ENCODE measurements at places on chromosomes 11 and 22.

- DNase-seq: no peak
Observed at GRCh38 chr11:75813124-75813523, 1.9 kb upstream of the UVRAG start.

GRCh38 chr11:107562647-107563208 lies 2.8 kb downstream of the ALKBH8 start:
- peak; percentile 23 for DNase-seq

GRCh38 chr11:110447897-110448745 lies 18.4 kb downstream of the FDX1 start:
- no peak for DNase-seq

GRCh38 chr11:118938491-118939403 lies 13.0 kb upstream of the BCL9L start:
- DNase-seq: no peak

DNA sequence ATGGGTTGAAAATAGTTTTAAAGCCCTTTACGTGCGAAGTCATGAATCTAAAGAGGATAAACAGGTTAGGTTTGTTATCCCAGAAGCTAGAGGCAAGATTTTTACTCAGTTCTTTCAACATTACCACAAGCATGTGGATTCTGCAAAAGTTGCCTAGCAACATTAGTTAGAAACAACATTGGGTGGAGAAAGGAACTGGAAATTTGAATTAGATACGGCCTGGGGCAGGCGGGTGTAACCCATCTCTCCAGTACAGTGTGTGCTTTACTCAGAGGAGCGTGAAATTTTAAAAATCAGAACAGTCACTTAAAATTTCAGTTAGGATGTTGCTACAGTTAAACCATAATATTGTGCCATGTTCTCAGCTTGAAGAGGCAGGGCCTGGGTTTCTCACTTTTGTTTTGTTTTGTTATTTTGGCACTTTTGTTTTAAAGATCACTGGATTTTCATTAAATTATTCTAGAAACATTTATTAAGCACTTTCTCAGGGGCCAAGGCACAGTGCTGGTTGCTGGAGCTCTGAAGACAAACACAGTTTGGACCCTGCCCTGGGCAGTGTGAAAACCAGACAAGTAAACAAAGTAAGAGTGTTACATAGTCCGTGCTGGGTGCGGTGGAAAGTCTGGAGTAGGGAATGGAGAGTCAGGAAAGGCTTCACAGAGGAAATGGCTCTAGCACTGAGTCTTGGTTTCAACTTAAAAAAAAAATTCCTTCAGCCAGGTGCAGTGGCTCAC lies 4.4 kb upstream of the WEE1 start:
- peak; percentile 62 for DNase-seq

- no peak for DNase-seq
Observed at GRCh38 chr11:114148013-114148382, 88.5 kb downstream of the ZBTB16 start.

GRCh38 chr22:43891360-43892182 lies at the start of gene PNPLA5:
Gene PNPLA5 (minus strand): TSS chr22:43892013. CDS start chr22:43891880, 133 bp downstream.
- peak; percentile 33 for DNase-seq

DNA sequence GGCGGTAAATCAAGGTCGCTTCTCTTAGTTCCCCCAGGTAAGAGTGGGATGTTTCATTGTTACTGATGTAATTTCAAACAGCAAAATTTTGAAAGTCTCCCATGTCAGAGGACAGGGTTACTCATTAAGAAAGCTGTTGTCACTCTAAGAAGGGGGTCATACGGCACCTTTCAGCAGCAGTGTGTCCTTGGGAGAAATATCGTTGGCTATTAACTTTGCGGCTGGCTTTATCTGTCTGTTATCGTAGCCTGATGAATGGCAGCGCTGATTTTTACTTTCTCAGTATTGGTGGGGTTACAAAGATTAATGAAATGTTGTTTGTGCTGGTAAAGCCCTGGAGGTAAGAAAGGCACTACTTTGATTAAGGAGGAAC lies 27.5 kb upstream of the FBXO3 start:
- DNase-seq: no peak

DNA sequence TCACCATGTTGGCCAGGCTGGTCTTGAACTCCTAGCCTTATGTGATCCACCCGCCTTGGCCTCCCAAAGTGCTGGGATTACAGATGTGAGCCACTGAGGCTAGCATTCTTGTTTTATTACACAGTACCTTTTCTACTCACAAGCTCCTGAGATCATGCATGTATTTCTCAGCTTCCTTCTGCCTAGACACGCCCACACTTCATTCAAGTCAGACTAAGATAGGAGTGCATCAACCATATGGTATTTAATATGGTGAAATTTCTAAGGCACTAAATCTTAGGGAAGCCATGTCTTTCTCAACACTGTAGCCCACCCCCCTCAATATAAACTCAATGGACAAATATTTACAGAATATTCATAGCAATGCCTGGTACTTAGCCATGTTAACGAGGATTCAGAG lies 62.1 kb downstream of the SLC25A17 start:
- peak; percentile 67 for DNase-seq

GRCh38 chr11:63764679-63765647 lies 3.6 kb downstream of the ZFTA start:
- DNase-seq: no peak

- DNase-seq: no peak
Observed at GRCh38 chr11:86941871-86942599, 13.2 kb downstream of the FZD4 start.

- no peak for DNase-seq
Observed at GRCh38 chr22:23547818-23548500, 32.1 kb downstream of the IGLL1 start.

DNA sequence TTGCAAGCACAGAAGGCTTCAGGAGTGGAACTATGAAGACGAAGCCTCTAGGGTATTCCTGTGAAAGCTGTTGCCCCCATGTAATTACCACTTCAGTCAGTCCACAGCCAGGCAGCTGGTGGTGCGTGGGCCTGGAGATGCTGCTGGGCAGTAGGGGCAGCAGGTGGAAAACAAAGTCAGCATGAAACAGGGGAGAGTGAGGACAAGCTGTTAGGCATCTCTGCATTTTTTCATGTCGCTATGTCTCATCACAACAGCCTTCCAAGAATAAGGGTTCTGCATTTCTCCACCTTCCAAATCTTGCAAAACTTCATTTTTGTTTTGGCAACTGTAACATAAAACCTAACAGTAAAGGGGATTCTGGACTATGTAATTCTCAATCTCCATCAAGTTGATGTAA lies 757.5 kb downstream of the NELL1 start:
- DNase-seq: no peak

DNA sequence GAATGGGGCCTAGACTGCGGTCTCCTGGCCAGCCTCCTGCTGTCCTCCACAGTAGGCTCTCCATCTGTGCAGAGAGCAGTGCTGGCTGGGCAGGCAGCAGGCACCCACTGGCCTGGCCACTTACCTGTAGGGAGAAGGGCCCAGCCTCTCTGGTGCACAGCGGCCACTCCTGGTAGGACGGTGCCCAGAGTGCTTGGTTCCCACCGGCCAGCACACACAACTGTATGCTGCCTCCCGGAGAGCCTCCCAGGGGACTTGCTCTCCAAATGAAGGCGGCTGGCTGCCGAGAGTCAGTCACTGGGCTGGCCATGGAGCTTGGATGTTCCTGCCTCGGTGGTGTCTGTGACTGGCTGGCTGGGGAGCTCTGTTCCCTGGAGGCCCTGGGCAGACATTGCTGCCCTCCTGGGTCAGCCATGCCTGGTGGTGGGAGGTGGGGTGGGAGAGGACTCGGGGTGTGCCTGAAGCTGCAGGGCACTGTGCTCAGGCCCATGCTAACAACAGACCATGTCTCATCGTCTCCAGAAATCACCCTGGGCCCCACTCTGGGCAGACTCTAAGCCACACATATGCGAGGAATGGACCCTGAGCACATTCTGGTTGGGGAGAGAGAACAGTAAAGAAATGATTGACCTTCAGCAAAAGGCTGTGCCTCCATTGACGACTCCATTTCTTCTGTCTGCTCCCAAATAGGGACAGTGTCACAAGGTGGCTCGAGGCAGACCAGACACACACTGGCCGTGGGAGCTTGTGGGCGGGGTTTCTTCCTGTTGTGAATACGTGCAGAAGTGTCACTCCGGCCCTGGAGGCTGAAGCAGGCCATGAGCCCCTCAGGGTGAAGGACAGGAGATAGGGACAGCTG lies 350.8 kb downstream of the TBC1D22A start:
- peak; percentile 7 for DNase-seq

Measured in inflammatory macrophage treated with lipopolysaccharide for 4 hours (primary cell).